ENCODE measurements at places on chromosomes 16 and 17.

DNA sequence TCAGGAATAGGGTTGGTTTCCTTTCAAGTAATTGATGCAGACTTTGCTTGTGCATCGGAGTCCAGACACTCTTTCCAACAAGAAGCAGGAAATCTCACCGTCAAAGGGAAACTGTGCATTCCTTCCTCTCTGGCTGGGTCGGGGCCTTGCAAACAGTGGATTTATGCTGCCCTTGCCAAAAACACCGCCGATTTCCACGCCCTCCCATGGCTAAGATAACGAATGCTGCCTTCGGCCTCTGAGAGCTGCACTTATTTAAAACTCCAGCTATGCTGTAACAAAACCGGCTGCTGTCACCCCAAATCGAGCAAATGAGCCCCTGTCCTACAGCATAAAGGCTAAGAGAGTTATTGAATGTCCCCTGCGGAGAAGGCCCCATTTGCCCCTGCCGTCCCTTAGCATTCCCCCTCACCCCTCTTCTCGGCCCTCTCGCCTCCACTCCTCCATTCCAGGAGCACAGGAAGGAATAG is 275.5 kb upstream of the IRX5 start:
- DNase-seq, result no peak

DNA sequence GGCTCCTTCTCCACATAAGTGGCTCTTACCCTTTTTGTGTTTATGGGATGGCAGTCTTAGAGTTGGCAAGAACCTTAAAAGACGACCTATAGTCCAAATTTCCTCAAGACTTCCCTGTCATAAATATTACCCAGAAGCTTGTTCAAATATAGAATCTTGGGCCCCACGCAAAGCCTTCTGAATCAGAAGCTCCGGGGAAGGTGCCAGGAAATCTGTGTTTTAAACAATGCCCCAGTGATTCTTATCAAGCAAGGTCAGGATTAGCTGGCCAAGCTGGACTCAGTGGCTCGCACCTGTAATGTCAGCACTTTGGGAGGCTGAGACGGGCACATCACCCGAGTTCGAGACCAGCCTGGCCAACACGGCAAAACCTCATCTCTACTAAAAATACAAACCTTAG is 85.7 kb downstream of the TIMM22 start:
- no peak for DNase-seq

DNA sequence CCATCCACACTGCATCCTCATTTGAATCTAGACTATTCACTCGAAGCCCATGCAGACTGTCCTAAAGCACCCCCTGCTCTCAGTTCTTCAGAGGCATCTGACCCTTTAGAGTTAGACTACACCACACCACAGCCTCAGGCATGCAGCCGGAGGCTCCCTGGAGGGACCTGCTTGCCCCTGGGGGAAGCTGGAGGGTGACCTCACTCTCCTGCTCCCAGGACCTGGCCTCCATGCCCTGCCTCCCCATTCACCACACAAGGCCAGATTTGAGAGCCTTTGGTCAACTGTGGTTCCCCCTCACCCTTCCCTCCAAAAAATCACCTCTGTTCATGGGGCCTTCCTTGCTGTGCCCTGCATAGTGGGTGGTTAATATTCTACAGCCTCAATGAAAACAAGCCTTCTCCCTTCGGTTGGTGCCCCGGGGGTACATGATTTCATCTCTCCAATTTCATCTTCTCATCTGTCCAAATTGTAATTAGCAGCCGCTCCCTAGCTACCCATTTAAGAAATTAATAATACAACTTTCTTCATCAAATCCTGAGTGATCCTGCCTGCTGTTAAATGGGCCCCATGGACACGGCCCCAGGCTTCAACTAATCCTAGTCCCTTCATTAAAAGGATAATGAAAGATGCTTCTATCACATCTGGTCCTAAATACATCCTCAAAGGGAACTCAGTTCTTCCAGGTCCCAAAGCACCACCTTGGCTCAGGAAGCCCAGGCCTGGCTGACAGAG is 24.4 kb downstream of the ABCC12 start:
- no peak for DNase-seq

- DNase-seq, result no peak
Observed at GRCh38 chr17:31417051-31417792, 25.7 kb downstream of the RAB11FIP4 start.

- no peak for DNase-seq
Observed at GRCh38 chr17:3723188-3723555, 531 bp upstream of the HASPIN start.

GRCh38 chr17:51590071-51590656 is 329.8 kb downstream of the UTP18 start:
- no peak for DNase-seq

DNA sequence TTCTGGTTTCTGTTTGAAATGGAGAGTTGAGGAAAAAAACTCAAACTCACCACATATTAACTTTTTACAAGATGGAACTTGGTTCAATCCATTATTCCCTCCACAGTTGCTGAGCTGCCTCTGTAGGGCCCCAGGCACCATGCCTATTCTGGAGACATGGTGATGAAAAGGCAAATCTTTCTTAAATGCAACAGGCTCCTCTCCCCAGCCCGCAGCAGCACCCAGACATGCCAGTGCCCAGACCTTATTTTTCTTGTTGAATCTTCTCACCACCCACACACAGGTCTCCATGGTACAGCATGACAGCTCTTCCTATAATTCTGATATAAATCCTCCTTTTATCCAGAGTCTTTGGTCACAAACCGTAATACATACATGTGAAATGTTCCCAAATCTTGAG is 7.6 kb downstream of the CYTH1 start:
- DNase-seq, result peak; percentile 37

DNA sequence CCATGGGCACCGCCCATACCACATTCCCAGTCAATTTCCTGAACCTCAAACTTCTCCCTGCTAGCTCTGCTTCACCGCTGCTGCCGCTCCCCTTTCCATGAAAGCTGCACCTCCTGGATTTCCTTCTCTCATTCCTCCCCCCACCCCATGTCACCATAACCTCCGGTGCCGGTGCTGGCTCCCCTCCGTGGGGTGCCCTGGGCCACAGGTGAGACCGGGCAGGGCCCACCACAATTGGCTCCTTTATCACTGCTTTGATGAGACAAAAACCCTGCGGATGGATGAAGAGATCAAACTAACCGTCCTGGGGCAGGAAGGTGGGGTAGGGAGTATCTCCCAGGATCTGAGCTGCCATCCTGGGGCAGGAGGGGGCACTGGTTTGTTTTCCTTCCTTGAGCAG is 111.3 kb upstream of the LHX1 start:
- no peak for DNase-seq

- no peak for DNase-seq
Observed at GRCh38 chr17:3510090-3510489, 34.3 kb downstream of the ASPA start.

GRCh38 chr16:79751471-79752184 is 151.1 kb upstream of the MAF start:
- DNase-seq, result no peak

DNA sequence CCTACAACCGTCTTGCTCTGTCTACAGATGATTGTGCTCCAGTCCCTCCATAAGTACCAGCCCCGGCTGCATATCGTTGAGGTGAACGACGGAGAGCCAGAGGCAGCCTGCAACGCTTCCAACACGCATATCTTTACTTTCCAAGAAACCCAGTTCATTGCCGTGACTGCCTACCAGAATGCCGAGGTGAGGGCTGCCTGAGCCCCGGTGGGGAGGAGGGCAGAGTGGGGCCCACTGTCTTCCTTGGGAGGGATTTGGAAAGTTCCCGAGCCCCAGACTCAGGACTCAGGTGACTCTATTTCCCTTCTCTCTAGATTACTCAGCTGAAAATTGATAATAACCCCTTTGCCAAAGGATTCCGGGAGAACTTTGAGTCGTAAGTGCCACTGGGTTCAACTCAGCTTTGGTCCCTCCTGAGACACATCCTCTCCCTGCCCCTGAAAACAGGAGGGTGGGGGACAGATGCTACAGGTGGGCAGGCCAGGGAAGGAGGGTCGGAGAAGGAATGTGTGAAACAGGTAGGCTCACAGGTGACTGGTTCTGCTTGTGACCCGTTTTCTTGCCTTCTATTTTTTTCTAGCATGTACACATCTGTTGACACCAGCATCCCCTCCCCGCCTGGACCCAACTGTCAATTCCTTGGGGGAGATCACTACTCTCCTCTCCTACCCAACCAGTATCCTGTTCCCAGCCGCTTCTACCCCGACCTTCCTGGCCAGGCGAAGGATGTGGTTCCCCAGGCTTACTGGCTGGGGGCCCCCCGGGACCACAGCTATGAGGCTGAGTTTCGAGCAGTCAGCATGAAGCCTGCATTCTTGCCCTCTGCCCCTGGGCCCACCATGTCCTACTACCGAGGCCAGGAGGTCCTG is 11.4 kb downstream of the TBX21 start:
- no peak for DNase-seq

DNA sequence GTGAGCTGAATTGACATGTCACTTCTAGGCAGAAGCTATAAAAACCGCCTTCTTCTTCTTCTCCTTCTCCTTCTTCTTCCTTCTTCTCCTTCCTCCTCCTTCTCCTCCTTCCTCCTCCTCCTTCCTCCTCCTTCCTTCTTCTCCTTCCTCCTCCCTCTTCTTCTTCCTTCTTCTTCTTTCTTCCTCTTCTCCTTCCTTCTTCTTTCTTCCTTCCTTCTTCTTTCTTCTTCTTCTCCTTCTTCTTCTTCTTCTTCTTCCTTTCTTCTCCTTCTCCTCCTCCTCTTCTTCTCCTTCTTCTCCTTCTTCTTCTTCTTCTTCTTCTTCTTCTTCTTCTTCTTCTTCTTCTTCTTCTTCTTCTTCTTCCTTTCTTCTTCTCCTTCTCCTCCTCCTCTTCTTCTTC is 4.8 kb upstream of the FBXL19 start:
- DNase-seq, result no peak

DNA sequence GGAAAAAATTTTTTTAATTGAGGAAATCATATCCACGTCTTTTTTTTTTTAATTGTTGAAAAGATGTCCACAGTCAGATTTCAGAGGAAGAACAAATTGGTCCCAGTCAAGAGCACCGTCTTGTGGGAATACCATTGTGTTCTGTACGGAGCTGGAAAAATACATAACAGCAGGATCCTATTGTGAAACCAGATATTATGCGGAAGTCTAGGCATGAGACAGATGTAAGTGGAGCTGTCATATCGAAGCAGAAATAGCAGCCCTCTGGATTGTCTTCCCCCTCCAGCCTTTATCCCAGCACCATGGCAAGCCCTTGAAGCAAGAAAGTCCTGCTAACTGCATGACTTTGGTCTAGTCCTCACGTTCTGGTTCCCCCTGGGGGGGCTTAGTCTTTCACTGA is 391.6 kb upstream of the ASIC2 start:
- no peak for DNase-seq

DNA sequence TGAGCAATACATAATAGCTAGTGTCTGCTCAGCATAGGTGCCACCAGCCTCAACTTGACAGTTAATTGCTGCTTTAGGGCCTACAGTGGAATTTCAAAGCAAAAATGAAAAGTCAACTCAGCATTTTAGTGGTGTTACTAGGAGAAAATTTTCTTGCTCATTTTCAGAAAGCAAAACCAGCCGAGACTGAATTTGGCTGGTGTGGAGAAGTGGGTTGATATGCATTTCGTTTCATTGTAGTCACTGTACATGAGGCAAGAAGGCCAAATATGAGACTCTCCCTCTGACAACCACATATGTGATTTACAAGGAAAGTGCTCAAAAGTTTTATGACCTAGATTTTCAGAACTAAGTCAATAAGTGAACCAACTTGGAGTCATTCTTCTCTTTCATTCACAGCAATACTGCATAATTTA is 54.0 kb downstream of the DUSP14 start:
- DNase-seq, result no peak

DNA sequence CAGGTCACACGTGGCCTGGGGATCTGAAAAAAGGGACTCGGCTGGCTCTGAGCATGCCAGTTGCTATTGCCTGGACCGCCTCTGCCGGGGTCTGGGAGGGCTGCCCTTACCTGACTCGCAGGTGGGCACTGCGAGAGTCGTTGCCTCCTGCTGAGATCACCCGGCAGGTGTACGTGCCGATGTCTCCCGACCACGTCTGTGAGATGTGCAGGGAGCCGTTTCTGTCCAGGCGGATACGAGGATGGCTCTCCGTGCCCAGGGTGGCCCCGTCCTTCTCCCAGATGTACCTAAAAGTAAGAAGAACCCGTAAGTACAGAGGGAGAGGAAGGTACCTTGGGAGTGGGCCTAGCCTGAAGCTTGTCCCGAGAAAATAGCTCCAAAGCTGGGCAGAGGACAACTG is 112.0 kb upstream of the CDC42EP4 start:
- DNase-seq, result no peak

DNA sequence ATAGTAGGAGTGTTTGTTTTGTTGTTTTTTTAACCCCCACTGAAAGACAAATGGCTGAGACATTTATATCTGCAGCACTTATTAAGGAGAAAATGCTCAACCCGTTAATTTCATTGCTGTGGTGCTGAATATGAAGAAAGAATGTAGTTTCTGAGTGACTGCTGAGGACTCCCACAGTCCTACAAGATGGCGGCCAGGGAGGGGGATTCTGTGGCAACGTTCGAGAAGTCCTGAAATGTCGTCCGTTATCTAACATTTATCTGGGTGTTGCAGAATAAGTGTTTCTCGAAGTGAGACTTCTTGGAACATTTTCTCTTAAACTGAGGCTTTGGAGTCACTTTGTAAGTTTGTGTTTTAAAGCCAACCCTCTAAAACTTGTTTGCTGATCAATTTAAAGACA is 530.4 kb downstream of the XYLT1 start:
- no peak for DNase-seq

DNA sequence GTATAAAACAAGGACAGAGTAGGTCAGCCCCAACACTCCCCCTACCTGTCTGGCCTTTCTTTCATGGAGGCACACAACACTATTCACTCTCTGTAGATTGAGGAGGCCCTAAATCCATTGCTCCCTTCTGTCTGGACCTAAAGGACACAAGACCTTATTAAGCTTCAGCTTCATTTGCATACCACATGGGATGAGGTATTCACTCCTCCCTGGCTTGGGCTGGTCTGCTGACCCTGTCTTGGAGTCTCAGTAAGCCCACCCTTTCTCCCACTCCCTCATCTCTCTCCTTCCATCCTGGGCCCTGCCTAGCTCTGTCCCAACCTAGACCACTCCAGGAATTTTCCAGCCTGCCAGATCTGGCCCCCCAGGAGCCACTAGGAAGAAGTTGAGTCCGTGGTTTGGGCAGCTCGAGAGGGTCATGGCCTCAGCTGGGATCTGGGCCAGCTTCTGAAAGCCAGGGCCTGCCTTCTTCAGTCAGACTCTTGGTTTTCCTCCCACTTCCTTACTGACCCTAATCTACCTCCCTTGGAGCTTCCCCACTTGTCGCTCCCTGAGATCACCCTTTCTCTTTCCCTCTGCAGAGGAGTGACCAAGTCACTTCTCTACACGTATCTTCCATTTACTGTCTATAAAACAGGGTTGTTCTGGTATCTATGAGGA is 6.5 kb upstream of the LLGL1 start:
- DNase-seq, result no peak
